ENCODE measurements at places on chromosomes 11 and 22.

DNA sequence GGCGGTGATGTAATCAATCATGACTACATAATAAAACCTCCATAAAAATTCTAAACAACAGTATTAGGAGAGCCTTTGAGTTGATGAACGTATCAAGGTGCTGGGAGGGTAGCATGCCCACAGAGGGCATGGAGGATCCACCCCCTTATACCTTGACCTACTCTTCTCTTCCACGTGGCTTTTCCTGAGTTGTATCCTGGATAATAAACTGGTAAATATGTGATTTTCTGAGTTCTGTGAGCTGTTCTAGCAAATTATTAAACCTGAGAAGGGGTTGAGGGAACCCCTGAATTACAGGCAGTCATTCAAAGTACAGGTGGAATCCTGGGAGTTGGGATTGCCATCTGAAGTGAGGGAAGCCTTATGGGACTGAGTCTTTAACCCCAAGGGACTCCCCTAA, 446.9 kb downstream of the DYNC2H1 start:
- no peak for DNase-seq

GRCh38 chr11:82533628-82534327, 199.9 kb downstream of the FAM181B start:
- no peak for DNase-seq

DNA sequence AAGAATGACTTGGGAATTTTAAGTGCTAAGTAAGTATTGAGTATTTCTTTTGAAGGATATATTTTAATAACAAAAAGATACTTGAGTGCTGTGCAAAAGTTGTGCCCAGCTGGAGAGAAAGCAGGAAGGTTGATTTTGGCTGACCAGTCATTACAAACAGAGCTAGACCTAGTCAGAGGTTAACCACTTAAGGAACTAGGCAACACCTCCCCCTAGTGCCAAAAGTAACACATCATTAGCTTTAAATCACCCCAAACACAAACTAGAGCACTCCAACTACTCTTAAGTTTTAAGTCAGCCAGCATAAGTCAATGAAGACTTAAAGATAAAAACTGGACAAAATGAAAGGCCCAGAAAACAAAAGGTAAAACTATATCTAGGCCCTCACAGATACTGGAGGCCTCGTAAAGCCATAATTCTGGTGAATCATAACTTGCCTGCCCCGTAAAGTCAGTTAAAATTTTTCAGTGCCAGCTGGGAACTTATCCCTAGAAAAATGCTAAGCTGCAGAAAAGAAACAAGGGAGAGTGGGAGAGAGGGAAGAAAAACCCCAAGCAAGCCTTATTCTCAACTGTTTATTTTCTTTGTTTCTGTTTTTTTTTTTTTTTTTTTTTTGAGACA, 4.6 kb downstream of the TMEM9B start:
- no peak for DNase-seq

DNA sequence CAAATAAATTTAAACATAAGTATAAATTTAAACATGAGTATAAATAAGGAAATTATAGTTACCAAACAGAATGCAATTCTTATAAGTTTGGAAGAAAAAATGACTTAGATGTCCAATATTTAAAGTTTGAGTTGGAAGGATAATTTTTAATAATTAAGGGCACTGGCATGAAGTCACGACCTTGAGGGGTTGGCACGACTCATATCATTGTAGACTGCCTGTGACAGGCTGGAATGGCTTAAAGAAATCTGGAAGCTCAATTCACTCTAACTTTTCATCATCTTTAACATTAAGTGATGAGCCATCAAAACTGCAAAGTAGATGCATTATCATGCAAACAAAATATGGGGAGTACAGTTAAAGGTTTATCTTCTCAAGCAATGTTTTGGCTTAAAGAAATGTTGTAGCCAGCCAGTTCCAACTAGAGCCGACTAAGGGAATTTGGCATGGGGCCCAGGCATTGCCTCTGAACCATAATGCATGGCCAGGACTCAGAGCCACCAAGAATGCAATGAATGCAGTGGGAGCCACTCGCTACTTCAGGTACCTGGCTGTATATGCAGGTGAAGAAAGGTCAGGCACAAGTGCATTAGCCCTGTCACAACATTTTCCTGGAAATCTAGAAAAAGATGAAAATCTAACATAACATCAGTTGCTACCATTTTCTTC, 33.4 kb downstream of the PGR start:
- DNase-seq: no peak

GRCh38 chr22:40612291-40612751, 24.2 kb downstream of the MRTFA start:
- DNase-seq: no peak

GRCh38 chr11:100748153-100748552, 61.1 kb downstream of the ARHGAP42 start:
- no peak for DNase-seq

GRCh38 chr11:43942662-43943371, 380 bp downstream of the C11orf96 start:
- DNase-seq: no peak

Data from mesenteric fat pad (tissue), 1 donor.